ENCODE measurements at places on chromosomes 1 and 21. TPM values are rescaled to one million over a fixed set of nuclear protein-coding genes. Genes with fewer than 3 reads are reported as not detected.

DNA sequence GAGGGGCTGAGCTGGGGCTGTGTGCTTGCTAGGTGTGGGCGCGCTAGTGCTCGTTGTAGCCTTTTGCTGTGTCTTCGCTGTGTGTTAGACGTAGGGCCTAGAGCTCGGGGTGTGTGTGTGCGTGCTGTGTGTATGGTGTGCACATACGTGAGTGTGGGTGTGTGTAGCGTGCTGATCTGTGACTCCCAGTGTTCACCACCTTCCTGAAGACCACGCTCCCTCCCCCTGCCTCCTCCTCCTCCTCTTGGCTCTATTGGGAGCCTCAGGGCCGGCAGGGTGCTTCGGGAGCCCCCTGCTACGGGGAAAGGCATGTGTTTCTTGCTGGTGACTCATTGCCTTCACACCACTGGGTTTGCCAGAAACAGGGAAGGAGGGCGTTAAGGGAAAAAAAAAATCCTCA lies 9.4 kb upstream of the KCNC4 start:
- DNase-seq: no peak

GRCh38 chr1:151968058-151968457 lies 25.6 kb downstream of the S100A10 start:
- no peak for DNase-seq

The TMPRSS2 gene
- total RNA-seq: 16.2 TPM

The SYT14 gene
- total RNA-seq: 20.0 TPM

All from thyroid gland (tissue), 4 donors.